ENCODE measurements at places on chromosomes 4 and X. TPM values are rescaled to one million over a fixed set of nuclear protein-coding genes. Genes with fewer than 3 reads are reported as not detected.

DNA sequence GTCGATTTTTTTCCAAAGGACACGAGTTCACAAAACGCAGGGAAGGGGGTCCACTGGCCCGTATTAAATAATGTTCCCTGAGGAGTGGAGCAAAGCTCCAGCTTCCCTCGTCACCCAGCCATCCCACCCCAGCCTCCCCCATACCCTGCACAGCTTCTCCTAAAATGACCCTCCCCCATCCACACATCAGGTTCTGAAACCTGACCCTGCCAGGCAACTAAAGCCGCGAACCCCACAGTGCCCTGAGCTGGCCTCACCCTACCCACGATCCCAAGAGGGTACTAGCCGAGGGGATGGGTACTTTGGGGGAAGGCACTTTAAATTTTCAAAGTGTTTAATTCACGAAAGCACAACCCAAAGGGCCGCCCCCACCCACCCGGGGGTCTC, 634 bp downstream of the APOO start:
- DNase-seq = no peak

- no peak for DNase-seq
These were observed 143.5 kb upstream of the CHRDL1 start for GRCh38 chrX:110938977-110939732.

Gene SASH3
- not detected for total RNA-seq

Gene FAM53A
- total RNA-seq = 1.7 TPM

DNA sequence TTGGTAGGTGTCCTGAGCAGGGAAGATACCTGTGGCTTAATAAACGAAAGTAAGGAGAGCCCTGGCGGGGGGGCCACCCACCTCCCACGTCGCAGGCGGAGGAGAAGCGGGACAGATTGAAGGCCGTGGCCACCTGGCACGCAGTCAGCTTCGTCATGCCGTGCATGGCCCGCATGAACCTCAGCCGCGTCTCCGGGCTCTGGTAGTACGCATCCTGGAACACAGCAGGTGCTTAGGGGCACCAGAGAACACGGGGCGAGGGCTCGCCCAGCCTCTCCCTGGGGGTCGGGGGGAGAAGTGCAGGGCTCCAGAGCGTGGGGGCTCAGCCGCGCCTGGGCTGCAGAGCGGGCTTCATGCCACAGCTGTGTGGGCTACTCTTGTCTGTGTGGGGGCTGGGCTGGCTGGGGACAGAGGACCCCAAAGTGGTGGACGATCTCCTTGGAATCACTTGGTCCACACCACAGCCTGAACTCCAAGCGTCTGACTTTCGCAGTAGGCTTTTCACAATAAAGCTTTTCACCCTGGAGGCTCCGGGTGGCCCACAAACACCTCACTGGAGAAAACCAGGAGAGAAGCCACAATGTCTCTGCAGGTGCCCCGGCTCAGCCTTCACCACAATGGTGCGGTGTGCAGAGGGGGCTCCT, 27.1 kb upstream of the SLC25A6 start:
- no peak for DNase-seq

Gene AFAP1
- total RNA-seq = 103 TPM

- DNase-seq = no peak
These were observed 194.0 kb upstream of the BOD1L1 start for GRCh38 chr4:13821522-13821921.

- DNase-seq = no peak
These were observed 13.7 kb downstream of the BCORL1 start for GRCh38 chrX:129996120-129996519.

DNA sequence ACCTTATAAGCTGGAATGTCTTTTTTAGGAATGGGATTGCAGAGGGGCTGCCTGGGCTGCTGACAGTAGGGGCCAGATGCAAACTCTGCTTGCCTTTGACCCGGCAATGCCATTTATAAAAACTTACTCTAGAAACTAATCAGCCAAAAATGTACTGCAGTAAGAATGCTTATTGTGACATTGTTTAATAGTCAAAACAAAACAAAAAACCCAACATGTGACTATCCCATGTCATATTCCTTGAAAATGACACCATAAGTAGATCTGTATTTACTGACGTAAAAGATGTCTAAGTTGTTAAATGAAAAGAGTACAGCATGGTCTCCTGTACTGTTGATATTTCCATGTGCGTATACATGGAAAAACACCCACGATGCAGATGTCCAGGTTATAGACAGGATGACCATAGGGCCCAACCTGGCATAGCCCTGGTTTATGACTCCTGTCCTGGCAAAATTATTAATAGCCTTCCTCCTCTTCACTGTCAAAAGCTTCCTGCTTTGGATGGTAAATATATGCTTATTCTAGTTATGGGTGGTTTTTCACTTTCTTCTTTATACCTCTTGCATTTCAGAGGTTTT, 138.9 kb downstream of the PTTG2 start:
- DNase-seq = peak; percentile 12

Gene CPZ
- total RNA-seq = not detected

Gene NHSL2
- total RNA-seq = 40.3 TPM

DNA sequence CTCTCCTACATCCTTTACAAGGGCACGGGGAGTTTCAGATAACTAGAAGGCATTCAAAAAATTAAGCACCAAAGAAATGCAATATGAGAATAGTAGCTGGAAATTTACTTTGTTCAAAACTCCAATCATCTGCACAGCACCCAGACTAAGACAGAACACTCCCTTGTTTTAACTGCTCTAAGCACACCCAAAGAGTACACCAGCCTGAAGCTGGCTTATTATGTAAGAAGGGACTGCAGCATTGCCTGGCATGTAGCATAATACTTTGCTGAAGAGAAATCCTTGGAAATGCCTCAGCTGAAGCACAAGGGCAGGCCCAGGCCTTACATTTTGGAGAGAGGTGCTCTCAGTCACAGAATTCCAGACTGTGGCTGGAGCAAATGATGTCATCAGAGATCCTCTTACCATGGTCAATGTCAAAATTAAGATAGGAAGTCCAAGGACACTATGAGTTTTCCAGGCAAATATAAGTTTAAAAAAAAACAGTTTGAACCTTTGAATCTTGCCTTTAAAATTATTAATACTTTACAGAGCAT, 14.8 kb downstream of the ARHGEF6 start:
- no peak for DNase-seq

Gene LEF1
- total RNA-seq = 0.46 TPM

Gene SYNPO2
- total RNA-seq = 0.07 TPM

DNA sequence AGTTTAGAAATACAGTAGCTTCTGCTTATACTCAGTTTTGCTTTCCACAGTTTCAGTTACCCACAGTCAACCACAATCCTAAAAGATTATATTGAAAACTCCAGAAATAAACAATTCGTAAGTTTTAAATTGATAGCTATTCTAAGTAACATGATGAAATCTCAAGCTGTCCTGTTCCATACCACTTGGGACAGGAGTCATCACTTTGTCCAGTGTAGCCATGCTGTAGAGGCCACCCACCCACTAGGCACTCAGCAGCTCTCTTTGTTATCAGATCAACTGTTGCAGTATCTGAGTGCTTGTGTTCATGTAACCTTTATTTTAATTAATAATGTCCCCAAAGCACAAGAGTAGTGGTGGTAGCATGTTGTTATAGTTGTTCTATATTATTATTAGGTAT, 117.5 kb upstream of the IQCM start:
- no peak for DNase-seq

DNA sequence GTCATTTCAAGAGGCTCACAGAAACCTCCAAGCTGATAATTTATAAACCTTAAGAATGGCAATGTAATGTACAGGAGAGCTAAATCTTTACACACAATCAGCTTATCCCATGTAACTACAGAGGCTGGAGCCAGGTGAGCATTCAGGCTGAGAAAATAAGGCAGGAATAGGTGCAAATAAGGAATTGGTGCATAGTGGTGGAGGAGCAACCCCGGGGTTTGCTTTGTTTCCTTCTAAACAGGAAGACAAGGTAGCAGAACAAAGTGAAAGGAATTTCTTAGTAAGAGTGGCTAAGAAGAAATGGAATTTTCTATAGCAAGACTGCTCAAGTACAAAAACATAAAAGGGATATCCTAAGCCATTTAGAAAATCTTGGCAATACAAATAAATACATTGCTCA, 82.4 kb downstream of the NR3C2 start:
- peak; percentile 39 for DNase-seq

- DNase-seq = no peak
These were observed 24.9 kb downstream of the PALLD start for GRCh38 chr4:168521721-168522120.

DNA sequence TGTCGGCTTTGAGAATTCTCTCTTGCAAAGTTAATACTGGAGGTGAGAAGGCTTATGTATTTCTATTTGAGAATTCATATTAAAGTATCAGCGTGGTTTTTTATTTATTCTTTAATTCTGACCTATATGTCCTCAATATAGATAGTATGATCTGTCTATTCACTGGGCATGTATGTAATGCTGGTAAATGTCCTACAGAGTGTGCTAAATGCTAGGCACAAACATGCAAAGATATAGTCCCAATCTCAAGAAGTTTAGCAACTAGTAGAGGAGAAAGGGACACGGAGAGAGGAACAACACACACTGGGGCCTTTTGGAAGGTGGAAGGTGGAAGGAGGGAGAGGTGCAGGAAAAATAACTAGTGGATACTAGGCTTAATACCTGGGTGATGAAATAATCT, 11.0 kb upstream of the BMPR1B start:
- DNase-seq = no peak

- no peak for DNase-seq
These were observed 6.6 kb downstream of the HCCS start for GRCh38 chrX:11117745-11118144.

DNA sequence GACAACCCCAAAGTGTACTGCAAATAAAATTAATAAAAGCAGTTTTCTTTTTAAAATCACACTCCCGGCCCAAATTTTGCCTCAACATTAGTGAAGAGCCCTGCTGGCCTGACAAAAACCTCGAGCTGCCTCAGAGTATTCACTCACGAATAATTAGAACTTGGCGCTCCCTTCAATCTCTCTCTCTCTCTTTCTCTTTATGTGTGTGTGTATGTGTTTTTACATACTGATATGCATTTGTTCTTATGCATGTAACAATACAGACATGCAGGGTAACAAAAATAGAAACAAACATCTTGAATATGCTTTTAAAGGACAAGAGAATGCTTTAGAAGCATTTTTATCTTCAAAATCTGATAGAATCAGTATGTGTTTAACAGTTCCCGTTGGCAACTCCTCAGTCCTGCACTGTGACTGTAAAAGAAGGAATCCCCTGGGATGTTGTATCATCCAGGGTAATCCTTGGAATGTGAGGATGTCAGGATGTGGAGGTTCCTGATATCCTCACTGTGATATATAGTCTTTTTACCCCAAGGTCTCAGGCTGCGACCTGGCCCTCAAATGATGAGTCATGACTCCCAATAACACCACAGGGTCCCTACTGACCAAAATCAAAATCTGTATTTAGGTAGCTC, 53.0 kb downstream of the PTCHD1 start:
- no peak for DNase-seq

- DNase-seq = no peak
These were observed 1.7 kb downstream of the TMEM131L start for GRCh38 chr4:153467897-153468262.

Gene FHL1
- total RNA-seq = 73.2 TPM

Gene XAGE1A
- total RNA-seq = not detected

DNA sequence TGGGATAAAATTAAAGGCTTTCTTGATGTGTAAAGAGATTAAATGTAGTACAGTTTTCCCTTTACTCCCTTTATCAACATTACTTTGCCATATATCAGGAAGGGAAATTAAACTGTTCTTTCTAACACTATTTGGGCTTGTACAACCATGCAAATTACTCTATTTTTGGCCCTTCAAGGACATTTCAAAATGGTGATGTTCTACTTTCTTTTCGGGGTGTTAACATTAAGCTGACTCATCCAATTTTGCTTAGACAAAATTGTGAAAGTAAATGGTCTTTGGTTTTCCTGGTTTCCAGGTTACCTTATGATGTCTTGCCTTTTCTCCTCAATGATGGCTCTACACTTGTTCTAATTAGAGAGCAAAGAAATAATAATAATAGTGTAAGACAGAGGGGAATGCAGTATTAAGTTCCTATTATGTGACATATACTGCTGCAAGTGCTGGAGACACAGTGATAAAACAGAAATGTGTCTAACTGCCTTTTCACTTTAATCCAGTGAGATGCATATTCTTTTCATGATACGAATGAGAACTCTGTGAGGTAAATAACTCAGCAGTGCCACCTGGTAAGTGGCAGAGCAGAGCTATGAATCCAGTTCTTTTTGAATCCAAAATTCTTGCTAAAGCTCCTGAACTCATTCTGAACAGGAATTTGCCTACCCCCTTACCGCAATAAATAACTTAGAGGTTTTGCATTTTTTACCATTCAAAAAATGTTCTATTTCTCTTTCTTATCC, 35.7 kb upstream of the PDE5A start:
- no peak for DNase-seq

DNA sequence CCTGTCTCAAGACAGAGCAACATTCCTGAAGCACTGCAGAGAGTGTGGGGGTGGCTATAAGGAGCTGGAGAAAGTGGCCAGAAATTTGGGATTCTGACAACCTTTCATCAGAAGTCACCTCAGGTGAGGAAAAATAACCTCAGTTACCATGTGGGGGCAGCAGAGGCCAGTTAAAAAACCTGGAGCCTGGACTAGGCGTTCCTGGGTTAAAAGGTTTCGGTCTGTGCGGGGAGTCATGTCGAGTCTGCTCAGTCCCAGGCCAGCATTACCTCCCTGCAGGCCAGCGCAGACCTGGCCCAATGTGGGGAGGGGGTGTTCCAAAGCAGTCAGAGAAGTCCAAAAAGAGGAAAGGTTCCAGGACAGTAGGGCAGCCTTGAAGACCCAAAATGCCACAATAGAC, 10.9 kb upstream of the NALF2 start:
- DNase-seq = peak; percentile 1

DNA sequence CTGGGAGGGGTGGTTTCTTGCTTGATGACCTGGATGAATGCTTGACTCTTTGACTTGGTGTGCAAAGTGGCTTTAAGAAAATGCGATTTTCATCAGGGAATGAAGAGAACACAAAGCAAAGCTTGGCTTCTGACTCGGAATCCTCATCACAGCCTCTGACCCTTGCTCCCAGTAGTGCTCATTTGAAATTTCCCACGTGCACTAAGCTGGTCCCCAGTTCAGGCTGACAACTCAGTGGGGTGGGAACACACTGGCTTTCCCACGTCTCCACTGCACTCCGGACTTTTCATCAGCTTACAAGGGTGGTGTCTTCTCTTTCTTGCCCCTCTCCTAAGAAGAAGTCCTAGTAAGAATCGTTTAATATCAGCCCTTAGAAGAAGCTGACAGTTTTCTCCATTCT, 53.3 kb downstream of the HCCS start:
- no peak for DNase-seq

DNA sequence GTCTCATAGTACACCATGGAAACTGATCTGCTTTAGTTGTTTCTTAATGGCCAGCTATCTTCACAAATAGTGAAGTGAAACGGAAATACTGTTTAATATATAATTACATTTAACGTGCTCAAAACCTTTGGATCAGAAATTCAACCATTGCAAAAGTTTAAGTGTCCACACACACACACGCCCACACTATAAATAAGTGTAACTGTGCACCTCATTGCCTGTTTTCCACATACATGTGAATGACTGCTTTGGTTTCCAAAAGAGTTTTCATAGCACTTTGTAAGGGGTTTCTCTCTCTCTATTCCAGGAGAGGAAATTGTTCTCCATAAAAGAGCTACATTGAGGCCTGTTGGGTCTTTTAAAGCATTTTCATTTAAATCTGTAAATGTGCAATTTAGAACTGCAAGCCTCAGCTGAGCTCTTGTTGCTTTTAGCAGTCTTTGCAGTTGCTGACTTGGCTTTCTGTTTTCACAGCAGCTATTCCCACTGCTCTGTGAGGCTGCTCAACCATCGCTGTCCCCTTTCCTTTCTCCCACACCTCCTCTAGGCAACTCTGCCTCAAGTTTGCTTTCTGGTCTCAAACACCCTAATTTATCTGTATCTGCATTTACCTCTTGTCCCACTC, 94.5 kb downstream of the RAPGEF2 start:
- no peak for DNase-seq

GRCh38 chrX:110145311-110145710, 142.4 kb downstream of the TMEM164 start:
- no peak for DNase-seq

All from endothelial cell of umbilical vein (primary cell).